CD4-positive, alpha-beta T cell treated with Interleukin-6 at 100 ng/mL for 8 hours (primary cell): ENCODE measurements at places on chromosomes 3 and 15.

DNA sequence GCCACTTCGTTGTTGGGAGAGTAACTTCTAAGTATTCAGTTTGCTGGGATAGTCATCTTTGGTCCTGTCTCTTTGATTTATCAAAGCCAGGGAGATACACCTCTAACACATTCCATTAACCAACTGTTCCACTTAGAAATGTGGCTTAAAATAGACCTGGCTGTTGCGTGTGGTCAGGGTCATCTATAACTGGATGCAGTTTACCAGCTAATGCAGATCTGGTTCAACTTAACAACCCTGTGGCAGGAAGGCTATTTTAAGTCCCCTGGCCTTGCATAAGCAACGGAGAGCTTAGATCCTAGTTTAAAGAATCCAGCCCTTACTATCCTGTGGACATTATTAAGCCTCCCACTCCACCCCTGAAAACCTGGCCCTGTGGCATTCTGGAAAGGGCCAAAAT is 28.1 kb upstream of the CAPN3 start:
- no peak for DNase-seq

- no peak for DNase-seq
Observed at GRCh38 chr3:119468041-119468440, 722 bp upstream of the POGLUT1 start.

DNA sequence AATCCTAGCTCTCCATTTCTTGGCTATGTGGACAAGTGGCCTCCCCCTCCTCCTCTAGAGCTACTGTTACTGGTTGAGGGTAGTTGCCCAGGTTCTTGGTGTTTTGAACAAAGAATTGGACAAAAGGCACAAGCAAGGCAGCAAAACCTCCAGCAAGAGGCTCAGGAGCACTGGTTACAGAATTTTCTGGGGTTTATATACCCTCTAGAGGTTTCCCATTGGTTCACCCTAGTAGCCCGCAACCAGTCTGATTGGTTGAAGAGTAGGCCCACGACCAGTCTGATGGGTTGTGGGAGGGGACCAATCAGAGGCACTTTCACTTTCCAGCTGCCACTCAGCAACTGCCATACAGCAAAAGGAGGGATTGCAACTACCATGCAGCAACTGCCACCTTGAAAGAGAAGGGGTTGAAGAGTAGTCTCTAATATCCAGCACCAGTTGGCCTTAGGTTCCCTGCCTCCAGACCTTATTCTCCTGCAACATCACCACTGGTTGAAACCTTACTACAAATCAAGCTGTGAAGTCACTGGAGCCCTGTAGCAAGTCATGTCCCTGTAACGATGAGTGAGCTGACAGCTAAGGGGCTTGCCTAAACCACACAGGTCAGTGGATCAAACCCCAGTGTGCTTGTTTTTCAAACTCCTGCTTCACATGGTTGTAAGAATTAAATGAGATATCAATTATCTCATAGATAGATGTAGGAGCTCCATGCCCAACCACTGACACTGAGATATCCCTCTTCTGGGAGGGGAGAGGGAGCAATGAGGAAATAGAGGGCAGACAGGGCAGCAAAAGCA is 2.9 kb upstream of the C15orf39 start:
- DNase-seq = peak; percentile 22

GRCh38 chr3:72997421-72997961 is 880 bp downstream of the PPP4R2 start:
- peak; percentile 34 for DNase-seq
